ENCODE measurements at places on chromosomes 6 and 20. TPM values are rescaled to one million over a fixed set of nuclear protein-coding genes. Genes with fewer than 3 reads are reported as not detected.

The ZSCAN26 gene
- 40.8 TPM for total RNA-seq

The CUL7 gene
- 26.1 TPM for total RNA-seq

DNA sequence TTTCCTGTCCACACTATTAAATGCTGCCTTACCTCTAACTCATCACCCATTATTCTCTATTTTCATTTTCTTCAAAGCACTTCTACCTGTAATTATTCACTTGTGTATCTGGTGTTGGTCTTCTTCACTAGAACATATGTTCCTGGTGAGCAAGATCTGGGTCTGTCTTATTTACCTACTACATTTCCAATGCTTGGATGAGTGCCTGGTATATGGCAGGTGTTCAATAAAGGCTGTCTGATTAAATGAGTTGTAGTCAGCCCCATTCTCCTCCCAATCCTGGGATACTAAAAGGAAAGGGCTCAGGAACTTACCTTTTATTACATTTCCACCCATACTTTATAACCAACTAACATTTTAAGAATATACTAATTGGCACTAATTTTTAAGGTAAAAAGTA lies 61.0 kb downstream of the CEP162 start:
- DNase-seq: no peak

DNA sequence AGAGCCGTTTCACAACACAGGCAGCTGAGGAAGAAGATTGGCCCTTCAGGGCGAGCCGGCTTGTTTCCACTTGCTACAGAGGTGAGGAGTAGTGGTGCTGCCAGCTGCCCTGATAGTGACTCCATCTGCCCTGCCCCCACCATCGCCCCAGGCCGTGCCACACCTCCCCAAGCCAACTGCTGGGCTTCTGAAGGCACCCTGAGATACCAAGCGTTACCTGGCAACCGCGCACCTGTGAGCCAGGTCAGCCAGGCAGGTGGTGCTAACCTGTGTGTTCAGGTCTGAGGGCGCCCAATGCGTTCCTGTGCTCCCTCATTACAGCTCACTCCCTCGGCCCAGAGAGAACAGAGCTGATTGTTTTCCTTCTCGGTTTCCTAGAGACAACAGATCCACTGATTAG lies 299.1 kb upstream of the ID4 start:
- DNase-seq: peak; percentile 80

GRCh38 chr6:39243809-39244208 lies 14.5 kb upstream of the KCNK5 start:
- DNase-seq: no peak

- peak; percentile 80 for DNase-seq
Measured at GRCh38 chr6:3457710-3458602, 1.1 kb upstream of the SLC22A23 start.

DNA sequence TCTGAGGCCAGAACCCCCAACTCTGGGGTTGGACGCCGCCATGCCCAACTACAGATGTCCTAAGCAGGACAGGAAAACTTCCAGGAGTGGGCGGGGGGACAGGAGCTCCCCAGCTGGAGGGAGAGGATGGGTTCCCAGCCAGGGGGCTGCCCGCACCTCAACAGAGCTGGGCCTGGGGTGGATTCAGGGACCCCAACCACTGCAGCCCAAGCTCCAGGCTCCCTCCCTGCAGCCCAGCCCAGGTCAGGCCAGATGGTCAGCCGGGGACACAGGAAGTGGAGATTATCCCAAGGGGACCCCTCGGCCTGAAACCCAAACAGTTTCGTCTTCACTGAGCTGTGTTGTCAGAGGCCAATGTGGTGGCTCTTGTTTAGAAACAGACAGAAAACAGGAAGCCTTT lies 9.4 kb downstream of the LAMA5 start:
- DNase-seq: no peak

GRCh38 chr6:146902846-146903245 lies 301.4 kb upstream of the STXBP5 start:
- DNase-seq: no peak

DNA sequence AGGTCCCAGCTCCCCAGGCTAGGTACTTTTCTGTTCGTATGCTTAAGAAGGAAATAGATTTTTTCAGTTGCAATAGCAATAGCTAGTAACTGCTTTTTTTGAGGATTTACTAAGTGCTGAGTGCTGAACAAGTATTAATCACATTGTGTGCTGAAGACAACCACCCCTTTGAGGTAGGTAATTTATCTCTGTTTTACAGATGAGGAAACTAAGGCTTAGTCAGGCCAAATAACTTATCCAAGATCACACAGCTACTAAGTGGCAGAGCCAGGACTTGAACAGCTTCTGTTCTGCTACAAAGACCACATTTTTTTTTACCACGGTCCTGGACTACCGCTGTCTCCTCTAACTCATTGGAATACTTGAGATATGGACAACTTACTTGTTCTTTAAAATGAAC lies 39.8 kb downstream of the LRRN4 start:
- DNase-seq: no peak

DNA sequence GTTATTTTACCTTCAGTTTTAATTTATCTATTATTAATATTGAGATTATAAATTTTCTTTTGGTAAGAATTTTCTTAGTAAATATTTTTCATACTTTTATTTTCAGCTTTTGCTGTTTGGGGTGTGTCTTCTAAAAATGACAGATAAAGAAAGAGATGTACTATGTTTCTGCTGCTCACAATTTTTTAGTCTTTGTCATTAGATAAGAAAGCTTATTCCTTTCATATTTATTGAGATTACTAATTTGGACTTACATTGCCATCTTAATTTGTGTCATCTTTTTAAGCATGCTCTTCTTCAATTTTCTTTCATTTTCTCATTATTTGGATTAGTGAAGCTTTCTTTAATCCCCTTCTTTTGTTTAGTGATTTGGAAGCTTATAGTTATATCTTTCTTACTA lies 13.6 kb upstream of the PHACTR2 start:
- DNase-seq: no peak

DNA sequence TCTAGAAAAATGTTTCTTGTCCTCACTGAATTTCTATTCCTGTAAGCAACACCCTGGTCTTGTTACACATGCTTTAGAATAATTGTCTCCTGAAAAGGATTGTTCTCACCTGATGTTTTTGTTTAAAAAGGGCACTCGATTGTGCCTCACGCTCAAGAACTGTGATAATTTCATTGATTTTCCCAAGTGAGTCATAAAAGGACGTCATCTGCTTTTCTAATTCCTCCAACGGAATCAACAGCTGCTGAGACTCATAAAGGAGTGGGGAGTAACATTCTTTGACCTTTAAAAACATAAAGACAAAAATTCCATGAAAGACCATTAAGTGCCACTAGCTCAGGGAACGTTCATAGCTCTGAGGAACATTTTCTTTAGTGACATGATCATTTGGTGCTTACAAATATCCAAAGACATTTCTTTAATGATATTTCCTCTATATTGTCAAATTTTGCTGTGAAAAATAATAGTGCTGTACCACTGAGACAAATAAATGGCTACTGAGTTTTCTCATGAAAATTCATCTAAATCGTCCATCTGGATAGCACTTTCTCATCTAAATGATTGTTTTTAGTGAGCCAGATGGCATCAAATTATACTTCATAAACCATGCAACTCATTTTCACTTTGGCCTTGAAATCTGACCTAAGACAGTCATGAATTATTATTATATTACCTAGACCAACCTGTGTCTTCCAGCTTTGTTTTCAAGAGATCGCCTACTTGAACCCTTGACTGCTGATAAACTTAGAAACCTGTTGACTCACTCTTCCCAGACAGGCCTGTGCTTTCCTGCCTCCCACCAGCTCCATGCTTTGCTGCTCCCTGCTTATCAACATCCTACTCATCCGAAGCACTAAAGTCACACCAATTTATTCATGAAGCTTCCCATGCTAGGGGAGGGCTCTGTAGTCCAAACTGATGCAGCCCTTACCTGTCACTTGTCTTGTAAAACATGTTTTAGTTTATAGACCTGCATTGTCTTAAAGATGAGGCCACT lies 178.2 kb downstream of the SYNE1 start:
- no peak for DNase-seq

GRCh38 chr6:12075067-12075563 lies 63.0 kb downstream of the HIVEP1 start:
- DNase-seq: peak; percentile 29

Data from stomach (tissue), 19 donors.